Progenitor cell of endocrine pancreas (in vitro differentiated cells): ENCODE measurements at places on chromosomes 1 and 21. TPM values are rescaled to one million over a fixed set of nuclear protein-coding genes. Genes with fewer than 3 reads are reported as not detected.

Gene FCRL2
- total RNA-seq, result not detected in 2 replicates

Gene PTCH2
- 2.9 and 3.0 TPM in 2 replicates for total RNA-seq

Gene PI4KB
- total RNA-seq, result 52.1 and 55.1 TPM in 2 replicates

Gene TMEM9
- total RNA-seq, result 146 TPM in 2 replicates

Gene CRYAA
- not detected in 2 replicates for total RNA-seq
